Stimulated activated CD4-positive, alpha-beta T cell treated with anti-CD3 and anti-CD28 coated beads, Interleukin-12 subunit alpha, Interleukin-12 subunit beta, amount 100 ng/mL, for 24 hours (primary cell): ENCODE measurements at places on chromosomes 2 and 18.

- DNase-seq = no peak
These were observed 698.2 kb downstream of the TRIB2 start for GRCh38 chr2:13414897-13415296.

- DNase-seq = no peak
These were observed 100.2 kb downstream of the DYNC1I2 start for GRCh38 chr2:171787333-171788072.

DNA sequence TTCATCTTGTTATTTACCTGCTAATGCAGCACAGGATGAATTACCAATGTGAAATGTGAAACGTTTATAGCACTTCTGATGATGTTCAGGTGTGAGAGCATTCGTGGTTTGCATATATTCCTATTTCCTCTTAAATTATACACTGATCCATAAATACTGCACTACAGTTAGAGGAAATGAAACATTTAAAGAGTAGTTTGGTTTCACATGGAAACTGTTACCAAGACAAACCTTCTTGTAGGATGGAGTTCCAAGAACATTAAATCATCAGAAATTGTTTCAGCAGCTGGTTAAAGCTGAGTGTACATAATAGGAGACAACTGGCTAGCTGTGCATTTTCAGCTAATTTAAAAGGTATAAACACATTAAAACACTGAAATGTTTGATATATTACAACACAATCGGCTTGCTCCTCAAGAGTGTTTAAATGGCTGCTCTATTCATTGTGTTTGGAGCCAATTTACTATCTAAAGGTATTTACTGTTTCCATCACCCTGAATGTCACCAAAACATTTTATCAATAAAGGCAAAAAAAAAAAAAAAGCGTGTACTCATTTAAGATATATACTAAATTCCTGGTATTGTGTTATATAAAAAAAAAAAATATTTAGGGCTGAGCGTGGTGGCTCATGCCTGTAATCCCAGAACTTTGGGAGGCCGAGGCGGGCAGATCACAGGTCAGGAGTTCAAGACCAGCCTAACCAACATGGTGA is 100.6 kb downstream of the DYM start:
- DNase-seq = no peak

DNA sequence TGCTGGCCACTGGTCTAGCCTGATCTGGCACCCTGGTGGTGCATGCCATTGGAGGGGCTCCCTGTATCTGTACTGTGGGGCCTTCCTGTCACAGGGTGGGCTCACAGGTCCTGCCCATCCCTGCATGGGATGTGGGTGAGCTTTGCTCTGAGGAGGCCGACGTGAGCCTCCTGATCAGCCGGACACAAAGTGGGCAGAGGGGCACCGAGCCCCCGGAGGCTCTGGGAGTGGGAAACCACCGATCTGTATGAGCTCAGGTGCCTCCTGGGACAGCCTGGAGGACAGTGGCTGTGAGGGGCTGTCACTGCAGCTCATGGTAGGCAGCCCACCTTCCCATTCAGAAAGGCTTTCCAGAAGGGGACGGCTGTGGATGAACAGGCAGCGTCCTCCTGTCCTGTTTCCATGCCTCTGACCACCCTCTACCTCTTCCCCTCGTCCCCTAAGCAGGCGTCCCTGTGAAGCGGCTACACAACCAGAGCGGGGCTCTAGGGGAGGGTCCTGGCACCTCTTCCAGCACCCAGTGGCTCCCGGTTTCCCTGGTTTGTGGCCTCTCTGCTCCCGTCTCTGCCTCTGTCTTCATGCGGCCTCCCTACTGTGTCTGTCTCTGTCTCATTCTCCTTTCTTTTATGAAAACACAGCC is 112.5 kb upstream of the OTOS start:
- no peak for DNase-seq

DNA sequence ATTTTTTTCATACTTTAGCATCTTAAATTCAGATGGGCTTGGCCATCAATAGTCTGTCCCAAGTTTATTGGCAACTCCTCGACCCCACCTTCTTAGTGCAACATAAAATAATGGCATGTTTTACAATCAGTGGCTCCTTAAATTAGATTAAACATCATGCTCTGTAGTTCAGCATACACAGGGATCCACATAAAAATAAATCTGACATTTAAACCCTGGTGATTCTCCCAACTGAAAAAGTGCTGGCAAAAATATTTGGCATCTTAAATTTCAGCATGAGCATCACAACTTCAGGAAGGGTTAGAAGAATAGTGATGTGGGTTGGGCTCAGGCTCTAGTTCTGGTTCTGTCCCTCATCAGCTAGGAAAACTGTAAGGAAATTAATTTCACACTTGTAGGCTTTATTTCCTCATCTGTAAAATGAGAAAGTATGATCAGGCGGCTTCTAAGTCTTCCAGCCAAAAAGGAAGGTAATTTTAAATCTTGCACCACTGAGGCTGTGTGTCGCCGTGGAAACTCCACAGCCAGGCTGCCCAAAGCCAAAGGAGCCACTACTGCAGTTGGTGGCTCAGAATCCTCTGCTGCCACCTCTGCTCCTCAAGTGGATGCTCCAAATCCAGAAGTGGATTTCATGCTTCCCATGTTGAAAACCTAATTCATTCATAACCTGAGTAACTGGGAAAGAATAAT is 17.6 kb upstream of the EPG5 start:
- DNase-seq = no peak

DNA sequence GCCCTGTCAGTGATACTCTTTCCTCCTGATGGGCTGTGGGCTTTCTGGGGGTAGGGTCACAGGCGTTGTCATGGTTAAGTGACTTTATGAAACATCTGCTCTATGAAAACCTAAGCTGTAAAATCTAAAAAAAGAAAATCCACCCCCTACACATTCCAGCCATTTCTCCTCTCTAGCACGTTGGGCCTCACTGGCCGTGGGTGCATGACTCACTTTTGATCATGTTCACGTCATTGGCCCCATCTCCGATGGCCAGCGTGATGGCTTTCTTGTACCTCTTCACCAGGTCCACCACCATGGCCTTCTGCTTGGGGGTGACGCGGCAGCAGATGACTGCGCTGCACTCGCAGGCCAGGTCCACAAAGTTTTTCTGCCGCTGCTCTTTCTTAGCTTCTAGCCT is 39.3 kb upstream of the NARS1 start:
- no peak for DNase-seq

DNA sequence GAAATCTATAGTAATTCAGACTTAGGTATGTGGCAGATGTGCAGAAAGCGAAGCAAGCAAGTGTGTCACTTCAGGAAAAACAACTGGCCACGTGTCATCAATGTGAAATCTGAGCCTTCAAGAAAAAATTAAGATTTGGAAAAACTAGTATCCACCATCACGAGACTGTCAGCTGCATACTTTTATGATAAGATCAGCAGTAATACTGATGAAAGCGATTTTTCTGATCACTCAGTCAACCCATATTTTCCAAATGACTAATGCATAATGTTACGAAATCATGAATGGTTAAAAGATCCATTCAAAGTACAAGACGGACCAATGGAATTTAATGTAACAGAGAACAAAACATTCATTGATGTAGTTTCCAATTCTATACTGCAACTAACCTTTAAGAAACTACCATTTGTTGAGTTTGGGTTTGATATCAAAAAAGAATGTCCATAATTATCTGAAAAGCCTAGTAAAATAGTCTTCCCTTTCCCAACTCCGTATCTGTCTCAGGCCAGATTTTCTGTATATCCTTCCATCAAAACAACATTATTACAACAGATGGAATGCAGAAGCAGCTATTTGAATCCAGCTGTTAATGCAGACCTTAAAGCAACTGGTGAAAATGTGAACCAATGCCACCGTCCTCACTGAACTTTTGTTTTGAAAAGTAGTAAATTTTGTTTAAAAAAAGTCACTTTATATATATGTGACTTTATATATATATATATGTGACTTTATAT is 17.0 kb upstream of the BCL2 start:
- DNase-seq = no peak

GRCh38 chr2:105617631-105618350 is 126.9 kb upstream of the NCK2 start:
- DNase-seq = no peak

- no peak for DNase-seq
These were observed 12.3 kb downstream of the BCL11A start for GRCh38 chr2:60541056-60541651.

DNA sequence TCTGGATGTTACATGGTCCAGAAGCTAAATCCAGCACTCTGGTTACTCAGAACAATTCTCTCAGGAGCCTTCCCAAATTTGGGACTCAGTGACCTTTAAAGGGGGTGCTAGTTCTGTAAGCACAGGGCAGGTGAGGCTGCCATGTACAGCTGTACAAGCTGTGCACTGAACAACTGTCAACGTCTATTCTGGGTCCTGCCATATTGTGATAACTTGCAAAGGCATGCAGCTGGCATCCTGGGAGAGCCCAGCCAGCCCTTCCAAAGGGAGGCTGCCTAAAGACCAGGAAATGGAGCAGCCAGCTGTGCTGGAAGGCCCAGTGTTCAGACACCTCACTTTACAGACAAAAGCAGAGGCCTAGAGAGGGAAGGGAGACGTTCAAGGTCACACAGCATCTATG is 204.8 kb downstream of the KLHL29 start:
- DNase-seq = no peak

DNA sequence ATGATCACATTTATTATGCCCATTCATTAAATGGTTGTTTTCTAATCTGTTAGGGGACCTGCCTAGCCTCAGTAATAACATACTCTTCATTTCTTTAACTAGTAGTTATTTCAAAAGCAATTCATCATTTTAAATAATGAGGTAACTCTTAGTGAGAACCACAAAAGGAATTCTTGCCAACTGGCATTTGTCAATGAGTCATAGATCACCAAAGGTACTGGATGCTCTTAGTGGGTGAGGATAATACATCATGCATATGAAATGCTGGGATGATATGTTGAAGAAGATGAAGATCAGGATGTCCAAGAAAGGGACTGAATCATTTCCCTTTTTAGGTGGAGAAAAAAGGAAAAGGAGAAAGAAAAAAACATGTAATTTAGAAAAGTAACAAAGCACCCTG is 826.2 kb upstream of the DDX18 start:
- no peak for DNase-seq

DNA sequence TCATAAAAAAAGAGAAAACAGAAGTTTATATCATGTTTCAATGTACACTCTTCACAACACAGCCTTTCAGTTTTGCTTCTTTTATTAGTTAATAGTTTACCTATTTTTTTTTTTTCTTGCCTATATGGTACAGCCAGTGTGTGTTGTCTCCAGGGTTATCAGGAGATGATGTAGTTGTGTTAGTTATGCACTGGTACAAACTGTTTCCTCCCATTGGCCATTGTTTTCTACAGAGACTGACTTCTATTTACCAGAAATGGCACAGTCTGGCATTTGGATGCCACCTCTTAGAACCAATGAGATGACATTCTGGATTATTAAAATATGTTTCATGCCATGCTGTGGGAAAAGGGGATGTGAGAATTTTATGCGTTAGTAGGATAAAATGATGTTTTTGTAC is 339.4 kb downstream of the PLCL1 start:
- no peak for DNase-seq

- no peak for DNase-seq
These were observed 15.8 kb upstream of the RNU2-63P start for GRCh38 chr2:88032070-88032702.

DNA sequence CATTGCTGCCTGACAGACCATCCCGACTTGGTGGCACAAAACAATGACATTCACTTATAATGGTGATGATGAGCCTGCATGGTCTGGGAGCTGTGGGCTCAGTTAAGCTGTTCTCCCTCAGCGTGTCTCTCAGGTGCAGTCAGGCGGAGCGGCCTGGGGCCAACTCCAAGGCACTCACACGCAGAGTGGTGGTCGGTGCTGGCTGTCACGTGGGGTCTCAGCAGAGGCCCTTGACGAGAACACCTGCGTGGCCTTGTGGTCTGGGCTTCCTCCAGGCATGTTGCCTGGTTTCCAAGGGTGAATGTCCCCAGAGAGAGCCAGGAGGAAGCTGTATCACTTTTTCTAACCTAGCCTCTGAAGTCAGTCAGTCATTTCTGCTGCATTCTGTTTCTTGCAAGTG is 29.8 kb downstream of the ARMC9 start:
- no peak for DNase-seq

- no peak for DNase-seq
These were observed 750 bp upstream of the RMP24 start for GRCh38 chr18:35971661-35972196.

DNA sequence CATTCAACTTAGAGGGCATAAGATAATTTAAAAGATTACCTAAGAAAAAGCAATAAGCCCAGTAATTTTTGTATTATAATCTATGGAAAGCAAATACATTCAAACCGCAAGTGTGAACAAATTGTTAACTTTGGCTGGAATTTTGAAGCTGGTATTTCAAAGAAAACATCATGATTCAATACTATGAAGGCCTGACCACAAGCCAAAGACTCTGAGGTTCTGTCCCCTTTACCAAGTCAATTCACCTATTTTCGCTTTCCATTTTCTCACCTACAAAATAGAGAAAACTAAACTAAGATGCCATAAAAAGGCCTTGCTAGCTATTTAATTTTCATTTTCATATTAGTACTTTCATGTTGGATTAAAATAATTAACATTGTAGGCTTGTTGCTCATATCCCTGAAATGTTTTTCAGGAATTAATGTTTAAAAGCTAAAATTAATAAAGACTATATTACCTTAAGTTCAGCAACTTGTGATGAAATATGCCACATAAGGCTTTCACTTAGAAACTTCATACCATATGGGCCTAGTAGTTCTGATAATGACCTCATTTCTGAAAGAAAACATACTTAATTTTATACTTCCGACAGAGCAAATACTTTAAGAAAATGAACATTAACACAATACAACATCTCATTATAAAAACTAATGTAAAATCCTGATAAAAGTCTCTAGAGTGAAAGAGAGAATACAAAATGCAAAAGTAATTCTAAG is 85.7 kb upstream of the FRZB start:
- DNase-seq = no peak

DNA sequence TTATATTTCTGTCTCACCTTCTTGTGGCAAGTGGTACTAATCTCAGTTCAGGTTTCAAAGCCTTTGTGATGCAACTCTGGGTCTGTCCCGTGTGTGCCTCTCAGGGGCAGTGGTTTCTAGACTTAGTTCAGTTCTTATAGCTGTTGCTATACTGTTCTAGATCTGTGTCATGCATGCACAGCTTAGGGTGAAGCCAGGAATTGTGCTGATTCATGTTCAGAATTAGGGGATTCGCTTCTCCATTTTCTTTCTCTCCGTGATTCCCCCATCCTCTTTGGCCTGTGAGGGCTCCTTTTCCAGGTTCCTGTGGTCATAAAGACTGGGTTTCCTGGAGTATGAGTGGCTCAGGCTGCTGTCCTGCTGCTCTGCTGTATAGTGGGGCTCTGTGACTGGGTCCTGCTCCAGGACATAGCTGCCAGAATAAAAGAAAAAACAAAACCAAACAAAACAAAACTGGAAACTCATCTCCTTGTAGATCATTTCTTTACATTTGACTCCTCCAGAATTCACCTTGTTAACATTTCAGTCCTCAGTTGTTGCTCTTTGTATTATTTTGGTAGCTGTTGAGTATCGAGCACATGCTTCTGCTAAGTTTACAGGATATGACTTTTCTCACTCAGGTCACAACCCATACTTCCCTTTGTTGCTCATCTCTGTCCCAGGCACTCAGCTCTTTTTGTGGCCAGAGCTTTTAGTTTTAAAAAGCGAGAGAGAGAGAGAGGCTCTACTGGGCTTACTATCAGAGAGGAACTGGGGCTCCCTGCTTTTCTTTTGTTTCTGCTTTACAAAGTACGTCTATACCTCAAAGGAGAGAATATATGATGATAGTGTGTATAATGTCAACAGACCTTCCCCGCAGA is 34.2 kb downstream of the CERS6 start:
- DNase-seq = peak; percentile 25
